ENCODE measurements at places on chromosomes 13 and 19. TPM values are rescaled to one million over a fixed set of nuclear protein-coding genes. Genes with fewer than 3 reads are reported as not detected.

DNA sequence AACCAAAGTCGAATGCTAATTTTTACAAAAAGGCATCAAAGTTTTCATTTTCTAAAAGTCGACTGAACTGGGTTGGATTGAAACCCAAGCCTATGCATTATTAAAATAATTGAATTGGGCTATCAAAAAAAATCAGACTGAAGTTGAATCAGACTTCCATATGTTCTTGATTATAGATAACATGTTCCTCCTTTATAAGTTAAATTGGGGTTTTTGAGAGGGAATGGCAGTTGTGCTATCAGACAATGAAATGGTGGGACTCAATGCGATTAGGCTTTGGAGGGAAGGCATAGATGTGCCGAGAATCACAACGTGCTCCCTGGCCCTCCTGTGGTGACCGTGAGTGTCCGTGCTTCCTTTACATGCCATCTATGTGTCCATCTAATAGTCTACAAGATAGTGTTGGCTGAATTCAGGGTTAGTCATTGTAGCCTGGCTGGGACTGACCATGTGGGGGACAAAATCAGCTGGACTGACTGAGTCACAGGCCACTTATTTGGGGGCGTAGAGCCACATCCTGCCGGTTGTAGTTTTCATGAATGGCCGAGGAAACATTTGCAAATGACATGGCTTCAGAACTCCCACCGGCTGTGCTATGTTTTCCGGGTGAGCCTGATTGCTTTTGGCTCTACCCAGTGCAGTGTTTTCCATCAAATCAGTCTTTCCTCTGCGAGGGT lies 37.1 kb upstream of the OLFM4 start:
- no peak for DNase-seq

DNA sequence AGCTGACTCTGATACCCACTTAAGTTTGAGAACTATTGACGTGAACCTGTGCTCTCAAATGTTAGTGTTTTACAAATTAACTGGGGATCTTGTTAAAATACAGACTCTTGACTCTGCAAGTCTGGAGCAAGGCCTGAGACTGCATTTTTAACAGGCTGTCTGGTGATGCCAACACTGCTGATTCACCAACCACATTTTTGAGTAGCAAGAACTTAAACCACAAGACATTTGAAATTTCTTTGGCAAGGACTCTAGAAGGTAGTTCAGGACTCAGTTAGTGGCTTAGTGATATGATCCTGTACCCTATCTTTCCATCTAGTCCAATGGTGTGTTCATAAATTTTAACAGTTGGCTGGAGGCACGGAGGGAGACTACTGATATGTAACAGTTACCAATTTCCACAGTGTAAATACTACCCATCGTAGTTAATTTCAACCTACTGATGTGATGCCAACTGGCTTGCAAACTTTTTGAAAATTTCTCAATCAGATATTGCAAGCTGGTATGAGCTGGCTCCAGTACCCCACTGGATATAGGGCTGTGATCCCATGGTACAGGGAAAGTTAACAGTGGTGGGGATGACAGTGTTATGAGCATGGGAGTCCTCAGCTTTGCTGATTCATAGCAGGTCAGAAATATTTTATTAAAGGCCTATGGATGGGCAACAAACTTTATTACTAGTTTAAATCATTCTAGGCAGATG lies 255.1 kb downstream of the TBC1D4 start:
- DNase-seq: no peak

DNA sequence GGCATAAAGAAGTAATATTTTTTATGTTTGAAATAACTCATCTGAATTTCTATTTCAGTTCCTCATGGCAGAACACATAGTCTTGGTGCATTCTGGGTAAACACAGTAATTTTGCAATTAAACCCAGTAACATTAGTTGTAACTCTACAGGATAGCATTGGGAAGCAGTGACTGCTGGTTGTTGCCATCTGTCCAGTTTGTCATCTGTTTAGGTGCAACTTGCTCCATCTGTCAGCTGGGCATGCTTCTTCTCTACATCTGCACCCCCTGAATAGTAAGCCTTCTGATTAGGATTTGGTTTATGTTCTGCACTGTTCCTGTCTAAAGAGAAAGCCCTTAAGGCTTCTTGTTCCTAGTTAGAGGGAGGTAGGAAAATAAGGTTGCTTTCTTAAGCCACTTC lies 63.5 kb upstream of the CSNK1A1L start:
- no peak for DNase-seq

DNA sequence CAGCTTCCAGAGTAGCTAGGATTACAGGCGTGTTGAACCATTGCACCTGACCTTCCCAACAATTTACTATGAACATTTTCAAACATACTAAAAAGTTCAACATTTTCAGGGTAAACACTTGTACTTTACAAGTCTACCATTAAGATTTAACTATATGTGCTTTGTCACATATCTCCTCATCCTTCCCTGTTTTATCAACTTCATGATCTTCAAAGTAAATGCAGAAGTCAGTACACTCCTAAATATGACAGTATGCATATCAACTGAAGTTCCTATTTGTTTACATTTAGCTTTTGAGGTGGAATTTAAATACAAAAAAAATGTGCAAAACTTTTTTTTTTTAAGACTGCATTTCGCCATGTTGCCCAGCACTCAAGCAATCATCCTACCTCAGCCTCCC lies 18.5 kb downstream of the LNX2 start:
- DNase-seq: no peak

The RUBCNL gene
- polyA plus RNA-seq: 2.3 TPM

The MRPS31 gene
- 49.1 TPM for polyA plus RNA-seq

The HCN2 gene
- polyA plus RNA-seq: 0.18 TPM

GRCh38 chr13:42760951-42761350 lies 20.4 kb upstream of the FAM216B start:
- DNase-seq: no peak

GRCh38 chr19:11612816-11613511 lies 15.7 kb downstream of the ZNF627 start:
- no peak for DNase-seq

GRCh38 chr13:51933466-51934058 lies 71.8 kb downstream of the CCDC70 start:
- no peak for DNase-seq

The C19orf38 gene
- polyA plus RNA-seq: 2.1 TPM

- DNase-seq: peak; percentile 98
Observed at GRCh38 chr13:48532506-48533499, at the start of gene RCBTB2. Gene RCBTB2, minus strand, starts transcription at chr13:48533080. Its CDS starts 11,141 bp downstream, at chr13:48521939.

DNA sequence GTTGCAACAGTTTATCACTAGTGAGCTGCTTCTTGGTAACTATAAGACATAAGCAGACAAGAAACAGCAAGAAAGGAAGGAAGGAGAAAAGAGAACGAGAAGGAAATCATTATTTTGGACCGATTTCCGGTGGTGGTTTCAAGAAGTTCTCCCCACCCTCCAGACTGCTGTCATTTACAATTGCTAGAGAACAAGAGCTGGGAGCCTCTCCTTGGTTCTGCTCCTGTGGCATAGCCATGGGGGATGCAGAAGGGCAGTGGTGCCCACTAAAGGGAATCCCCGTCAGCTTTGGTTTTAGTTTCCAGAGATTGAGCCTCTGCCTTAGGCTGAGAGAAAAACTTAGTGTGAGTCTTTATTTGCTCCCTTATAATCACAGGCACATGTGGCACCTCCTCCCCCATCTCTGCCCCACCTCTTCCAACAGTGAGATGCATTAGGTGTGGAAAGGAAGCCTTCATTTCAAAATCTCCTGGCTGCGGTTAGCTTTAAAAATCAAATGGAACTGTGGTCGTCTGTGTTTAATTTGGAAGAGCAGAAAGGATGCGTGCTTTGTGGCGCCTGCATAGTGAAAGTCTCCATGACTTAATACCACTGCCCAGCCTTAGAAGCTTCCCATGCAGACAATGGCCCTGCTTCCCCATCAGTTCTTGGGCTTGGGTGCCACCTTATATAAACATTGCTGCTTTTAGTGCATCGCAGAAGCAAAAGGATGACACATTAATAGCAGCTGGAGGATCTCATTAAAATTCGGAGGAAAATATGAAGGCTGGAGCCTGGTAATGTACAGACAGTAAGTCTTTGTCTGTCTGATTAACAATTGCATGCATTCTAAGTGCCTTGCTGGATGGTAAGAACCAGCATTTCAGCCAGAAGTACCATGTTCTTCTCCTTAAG lies 25.0 kb downstream of the LRCH1 start:
- no peak for DNase-seq

- DNase-seq: no peak
Observed at GRCh38 chr19:35539314-35539713, 6.1 kb downstream of the GAPDHS start.

GRCh38 chr13:26682606-26683005 lies 78.0 kb downstream of the GPR12 start:
- DNase-seq: no peak

The MAG gene
- 13.5 TPM for polyA plus RNA-seq

The HIPK4 gene
- 0.17 TPM for polyA plus RNA-seq

The GPC5 gene
- 3.8 TPM for polyA plus RNA-seq

DNA sequence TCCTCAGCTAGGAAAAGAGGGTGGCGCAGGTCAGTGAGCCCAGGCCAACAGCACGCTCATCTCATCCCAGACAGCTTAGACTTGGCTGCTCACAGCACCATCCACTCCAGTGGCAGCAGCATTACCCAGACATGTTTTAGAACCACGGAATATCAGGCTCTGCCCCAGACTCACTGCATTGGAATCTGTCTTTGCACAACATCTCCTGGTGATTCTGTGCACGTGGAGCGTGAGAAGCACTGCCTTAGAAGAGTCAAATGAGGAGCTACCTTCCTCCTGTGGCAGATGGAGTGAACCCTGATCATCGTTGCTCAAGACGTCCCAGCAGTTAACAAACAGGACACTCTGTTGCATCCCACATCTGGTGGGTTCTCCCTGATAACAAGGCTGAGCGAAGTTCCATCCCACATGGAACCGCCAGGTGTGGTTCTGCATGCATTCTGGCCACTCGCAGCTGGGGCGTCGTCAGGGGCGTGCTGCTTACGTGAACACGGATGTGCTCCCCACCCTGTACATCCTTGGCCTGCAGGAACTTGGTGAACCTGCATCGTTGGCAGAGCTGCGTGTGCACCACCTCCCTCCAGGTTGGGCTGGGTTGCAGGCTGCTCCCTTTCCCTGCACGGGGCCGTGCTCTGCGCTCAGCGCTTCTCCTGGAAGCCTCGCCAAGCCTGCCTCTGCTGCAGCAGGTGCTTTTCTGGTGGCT lies 25.2 kb upstream of the ATP11A start:
- no peak for DNase-seq

GRCh38 chr19:45901912-45902650 lies at the start of gene MYPOP:
Gene MYPOP, minus strand, starts transcription at chr19:45902613. Its CDS starts 840 bp downstream, at chr19:45901773.
- no peak for DNase-seq

GRCh38 chr19:58338825-58339558 lies 12.2 kb downstream of the ZSCAN22 start:
- DNase-seq: no peak

The ZNF805 gene
- 5.0 TPM for polyA plus RNA-seq

GRCh38 chr13:61144834-61145593 lies 270.6 kb downstream of the PCDH20 start:
- DNase-seq: no peak

DNA sequence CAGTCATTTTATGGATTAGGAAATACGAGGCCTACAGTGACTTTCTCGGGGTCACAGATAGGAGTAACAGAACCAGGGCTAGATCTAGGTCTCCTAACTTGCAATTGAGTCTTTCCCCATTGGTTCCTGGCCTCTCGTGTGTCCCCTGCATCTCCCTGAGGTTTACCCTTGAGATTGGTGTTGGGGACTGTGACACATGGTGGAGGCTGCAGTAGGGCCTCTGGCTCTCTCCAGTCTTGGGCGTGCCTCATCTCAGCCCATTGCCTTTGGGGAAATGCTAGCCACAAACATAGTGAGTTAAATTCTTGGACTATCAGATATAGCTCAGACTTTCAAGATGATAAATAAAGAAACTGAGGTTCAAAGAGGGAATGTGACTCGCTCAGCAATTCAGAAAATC lies 212.1 kb downstream of the KCNRG start:
- DNase-seq: no peak

DNA sequence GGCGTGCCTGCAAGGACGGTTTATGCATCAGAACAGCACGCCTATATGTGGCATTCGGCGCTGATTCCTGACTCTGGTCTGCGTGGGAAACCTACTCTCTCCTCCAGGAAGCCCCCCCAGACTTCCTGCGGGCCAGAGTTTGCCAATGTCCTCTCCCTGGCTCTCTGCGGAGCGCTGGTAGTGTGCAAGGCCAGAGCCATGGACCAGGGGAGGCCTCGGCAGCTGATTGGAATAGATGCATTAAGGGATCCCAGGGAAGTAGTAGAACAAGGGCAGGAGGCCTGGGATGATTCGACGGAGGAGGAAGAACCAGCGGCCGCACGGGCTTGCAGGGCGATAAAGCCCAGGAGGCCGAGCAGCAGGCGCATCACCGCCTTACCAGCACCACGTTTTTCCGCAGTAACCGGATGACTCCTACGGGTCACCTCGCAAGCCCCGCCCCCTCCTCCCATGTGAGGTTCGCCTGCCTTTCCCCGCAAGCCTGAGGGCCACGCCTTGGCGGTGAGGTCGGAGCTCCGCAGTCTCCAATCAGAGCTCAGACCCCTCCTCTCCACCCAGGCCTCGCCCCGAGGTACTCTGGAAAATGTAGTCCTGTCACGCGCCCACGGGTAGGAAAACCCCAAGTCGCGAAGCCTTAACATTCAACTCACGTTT lies 5.0 kb downstream of the CLEC11A start:
- DNase-seq: no peak

DNA sequence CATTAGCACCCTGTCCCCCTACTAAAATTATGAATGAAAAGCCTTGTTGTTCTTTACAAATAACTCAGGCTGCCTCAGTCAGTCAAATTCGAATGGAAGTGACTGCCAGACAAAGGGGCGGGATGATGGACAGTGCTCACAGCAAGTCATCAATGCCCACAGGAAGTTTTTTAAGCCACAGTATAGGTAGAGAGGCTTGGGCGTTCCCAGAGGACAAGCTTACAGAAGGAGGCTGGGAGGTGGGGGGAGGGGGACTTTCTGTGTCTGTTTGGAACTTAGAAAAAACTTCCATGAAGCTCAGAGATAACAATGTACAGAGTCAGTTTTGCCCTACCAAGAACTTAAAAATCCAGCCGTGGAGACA lies 18.5 kb upstream of the SPRY2 start:
- DNase-seq: no peak

GRCh38 chr13:100517135-100517534 lies 71.5 kb downstream of the GGACT start:
- no peak for DNase-seq

- DNase-seq: no peak
Observed at GRCh38 chr19:19548915-19549759, 11.1 kb downstream of the CILP2 start.

- no peak for DNase-seq
Observed at GRCh38 chr19:18046059-18046718, 38.2 kb downstream of the ARRDC2 start.
